ENCODE measurements at places on chromosomes 6 and 20.

DNA sequence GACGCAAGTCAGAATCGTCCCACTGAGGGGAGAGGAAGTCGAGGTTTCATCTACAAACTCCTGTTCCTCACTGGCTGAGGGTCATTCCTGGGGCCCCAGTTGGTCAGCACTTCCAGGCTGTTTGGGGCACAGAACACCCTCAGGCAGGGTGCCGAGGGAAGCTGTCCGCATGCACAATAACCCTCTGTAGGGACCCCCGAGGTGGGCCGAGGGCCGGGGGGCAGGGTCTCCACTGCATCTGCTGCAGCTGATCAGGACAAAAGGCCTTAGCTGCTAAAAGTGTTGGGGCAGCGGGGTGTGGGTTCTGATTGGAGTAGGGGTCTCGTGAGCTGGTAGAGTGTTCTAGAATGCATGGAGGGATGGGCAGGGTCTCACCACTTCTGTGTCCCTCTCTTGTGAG, 125.1 kb downstream of the TOX2 start:
- H3K27me3 ChIP-seq, result no peaks in the 10 kb centered on the region
- no peaks in the 10 kb centered on the region for H3K4me1 ChIP-seq
- H3K4me3 ChIP-seq, result no peak overlapping the region

DNA sequence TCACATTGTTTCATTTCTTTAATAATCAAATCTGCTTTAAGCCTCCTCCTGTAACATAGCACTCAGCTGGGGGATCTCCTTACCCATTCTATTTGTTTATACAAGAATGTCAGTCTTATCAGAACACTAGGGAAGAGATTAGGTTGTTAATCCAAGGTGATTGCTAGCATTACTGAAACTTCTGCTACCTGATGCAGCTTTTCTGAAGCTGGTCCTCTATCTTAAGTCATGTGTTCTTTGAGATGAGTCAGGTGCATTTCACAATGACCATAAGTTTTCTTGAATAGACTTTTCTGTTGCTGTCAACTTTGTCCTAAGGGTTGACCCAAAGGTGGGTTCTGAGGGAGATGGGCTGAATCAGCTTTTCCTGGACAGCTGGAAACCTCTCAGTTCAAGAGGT, 60.7 kb upstream of the SYNCRIP start:
- no peak for DNase-seq
- no peak overlapping the region for H3K27ac ChIP-seq

GRCh38 chr6:165744555-165745228, 81.7 kb upstream of the PDE10A start:
- no peak overlapping the region for H3K27ac ChIP-seq
- no peak overlapping the region for H3K4me3 ChIP-seq
- H3K4me1 ChIP-seq, result no peaks in the 10 kb centered on the region
- H3K36me3 ChIP-seq, result no peaks in the 10 kb centered on the region
- no peaks in the 10 kb centered on the region for H3K27me3 ChIP-seq

GRCh38 chr20:43389211-43389610, 68.5 kb upstream of the SRSF6 start:
- no peak for DNase-seq
- no peak overlapping the region for H3K4me3 ChIP-seq
- H3K4me1 ChIP-seq, result peaks cover 16% of the 10 kb centered on the region
- no peaks in the 10 kb centered on the region for H3K36me3 ChIP-seq
- H3K27me3 ChIP-seq, result peaks cover 43% of the 10 kb centered on the region
- H3K27ac ChIP-seq, result no peak overlapping the region

DNA sequence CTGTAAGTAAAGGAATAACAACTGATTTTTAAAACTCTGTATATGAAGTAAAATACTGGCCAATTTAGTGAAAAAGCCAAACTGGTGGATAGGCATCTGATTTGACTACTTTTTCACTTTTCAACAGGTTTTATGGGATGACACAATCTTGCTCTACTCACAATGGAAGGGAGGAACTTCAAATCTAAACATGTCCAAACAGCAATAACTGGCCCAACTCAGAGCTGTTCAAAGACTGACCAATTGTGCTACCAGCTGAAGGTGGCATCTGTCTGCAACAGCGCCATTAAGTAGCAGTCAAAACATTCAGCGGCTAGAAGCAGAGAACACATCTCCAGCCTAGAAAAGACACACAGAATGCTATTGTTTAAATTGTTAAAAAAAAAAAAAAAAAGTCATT, 44.6 kb downstream of the SESN1 start:
- H3K27ac ChIP-seq, result no peak overlapping the region
- no peaks in the 10 kb centered on the region for H3K27me3 ChIP-seq
- no peak overlapping the region for H3K4me3 ChIP-seq
- no peaks in the 10 kb centered on the region for H3K36me3 ChIP-seq

DNA sequence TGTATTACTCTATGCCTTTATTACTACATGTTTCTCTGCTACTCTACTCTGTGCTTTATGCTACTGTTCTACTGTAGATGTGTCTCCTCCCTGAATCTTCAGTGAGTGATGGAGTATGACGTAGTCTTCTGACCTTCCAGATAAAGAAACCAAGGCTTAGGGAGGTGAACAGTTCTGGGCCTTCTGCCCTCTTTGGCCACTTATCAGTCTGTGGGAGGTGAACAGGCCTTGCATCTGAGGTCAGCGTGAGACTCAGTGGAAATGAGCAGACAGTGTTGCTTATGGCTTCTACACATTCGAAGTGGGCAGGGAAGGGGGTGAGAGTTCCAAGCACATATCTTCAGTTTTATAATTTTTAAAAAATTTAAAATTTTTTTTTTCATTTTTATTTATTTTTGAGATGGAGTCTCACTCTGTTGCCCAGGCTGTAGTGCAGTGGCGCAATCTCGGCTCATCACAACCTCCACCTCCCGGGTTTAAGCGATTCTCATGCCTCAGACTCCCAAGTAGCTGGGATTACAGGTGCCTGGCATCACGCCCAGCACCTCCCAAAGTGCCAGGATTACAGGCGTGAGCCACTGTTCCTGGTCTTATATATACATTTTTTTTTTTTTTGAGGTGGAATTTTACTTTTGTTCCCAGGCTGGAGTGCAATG, 24.2 kb downstream of the MYBL2 start:
- no peaks in the 10 kb centered on the region for H3K36me3 ChIP-seq
- H3K27ac ChIP-seq, result no peak overlapping the region
- no peak for DNase-seq
- no peaks in the 10 kb centered on the region for H3K4me1 ChIP-seq

DNA sequence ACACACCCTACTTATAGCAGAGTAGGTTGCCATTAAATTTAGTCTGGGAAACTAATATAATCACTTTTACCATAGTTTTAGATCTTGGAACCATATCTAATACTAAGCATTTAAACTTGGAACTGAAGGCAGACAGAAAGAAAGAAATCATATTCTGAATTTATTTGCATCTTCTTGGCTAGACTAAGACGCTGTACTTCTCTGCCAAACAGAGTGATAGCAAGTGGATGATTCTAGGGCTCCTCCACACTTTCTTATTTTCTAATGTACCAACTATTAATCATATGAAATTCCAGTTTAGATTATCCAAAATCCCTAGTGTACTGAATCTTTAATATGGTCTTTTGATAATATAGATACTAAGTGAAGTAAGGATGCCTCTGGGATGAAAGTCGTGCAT, 277.0 kb downstream of the CENPW start:
- no peaks in the 10 kb centered on the region for H3K36me3 ChIP-seq
- no peak for DNase-seq
- H3K4me3 ChIP-seq, result no peak overlapping the region

DNA sequence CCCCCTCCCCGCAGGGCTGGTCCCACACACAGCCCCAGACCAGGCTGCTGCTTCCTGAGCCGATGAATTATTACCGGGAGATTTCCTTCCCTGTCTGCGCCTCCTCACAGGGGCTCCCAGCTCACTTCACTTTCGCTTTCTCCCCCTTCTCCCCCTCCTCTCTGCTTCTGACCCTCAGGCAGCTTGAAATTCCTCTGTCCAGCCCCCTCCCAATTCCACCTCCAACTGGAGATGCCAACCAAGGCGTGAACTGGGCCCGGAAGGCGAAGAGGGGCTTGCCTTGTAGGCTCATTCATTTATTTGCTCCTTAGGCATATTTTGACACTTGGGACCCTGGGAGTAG, 1.7 kb upstream of the TCF15 start:
- H3K27me3 ChIP-seq, result peaks cover 10% of the 10 kb centered on the region
- no peak for DNase-seq
- peaks cover 24% of the 10 kb centered on the region for H3K4me1 ChIP-seq
- no peak overlapping the region for H3K27ac ChIP-seq

DNA sequence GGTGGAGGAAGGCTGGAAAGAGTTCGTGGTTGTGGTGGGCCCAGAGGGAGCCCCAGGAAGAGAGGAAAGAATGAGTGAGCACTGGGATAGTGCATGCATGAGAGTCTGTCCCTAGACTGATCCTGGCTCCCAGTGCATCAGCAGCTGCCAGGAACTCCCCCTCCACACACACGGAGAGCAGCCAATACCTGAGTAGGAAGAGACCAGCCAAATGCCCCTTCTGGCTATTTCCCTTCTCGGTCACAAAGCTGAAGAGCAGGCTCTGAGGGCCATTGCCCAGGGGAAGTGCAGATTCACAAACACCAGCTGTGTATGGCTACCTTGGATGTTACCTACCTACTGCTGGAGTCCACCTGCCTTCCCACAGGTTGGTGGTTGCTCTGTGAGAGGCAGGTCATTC, 45.1 kb downstream of the GABRR2 start:
- no peaks in the 10 kb centered on the region for H3K4me1 ChIP-seq
- no peak overlapping the region for H3K4me3 ChIP-seq
- no peak overlapping the region for H3K27ac ChIP-seq

GRCh38 chr6:129446272-129447197, 263.4 kb downstream of the ARHGAP18 start:
- H3K27me3 ChIP-seq, result no peaks in the 10 kb centered on the region
- no peaks in the 10 kb centered on the region for H3K4me1 ChIP-seq
- no peak for DNase-seq
- no peak overlapping the region for H3K27ac ChIP-seq
- no peak overlapping the region for H3K4me3 ChIP-seq

DNA sequence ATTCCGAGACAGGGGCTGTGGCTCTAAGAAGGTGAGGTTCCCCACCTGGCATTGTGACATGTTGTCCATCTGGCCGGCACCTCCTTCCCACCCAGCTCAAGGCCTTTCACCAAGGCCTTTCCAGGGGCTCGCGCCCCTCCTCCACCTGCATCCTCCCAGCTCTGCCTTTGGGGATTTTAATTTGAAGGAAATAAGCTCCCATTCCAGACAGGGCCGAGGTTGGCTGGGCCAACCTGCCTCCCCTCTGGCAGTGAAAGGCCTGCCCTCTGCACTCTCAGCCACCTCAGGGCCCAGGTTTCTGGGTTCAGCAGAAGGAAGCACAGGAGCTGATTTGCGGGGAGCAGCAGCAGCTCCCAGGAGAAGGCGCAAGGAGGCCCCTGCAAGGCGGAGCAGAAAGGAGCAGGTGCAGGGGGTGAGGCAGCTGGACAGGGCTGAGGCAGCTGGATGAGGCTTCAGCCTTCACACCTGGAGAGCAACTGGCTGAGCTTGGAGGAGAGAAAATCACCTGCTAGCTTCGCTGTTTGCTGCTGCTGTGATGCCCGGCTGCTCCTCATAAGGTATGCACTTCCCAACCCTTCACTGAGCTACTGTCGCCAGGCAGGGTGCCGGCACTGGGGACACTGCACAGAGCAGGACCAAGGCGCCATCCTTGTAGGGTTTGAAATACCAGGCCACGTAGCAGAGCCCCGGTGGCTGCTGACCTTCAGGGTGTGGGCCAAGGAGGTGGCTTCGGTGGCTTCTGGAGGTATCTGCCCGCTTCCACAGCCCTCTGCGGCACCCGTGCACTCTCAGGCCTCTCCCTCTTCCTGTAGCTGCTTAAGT, 147.0 kb downstream of the SYNDIG1 start:
- H3K4me1 ChIP-seq, result no peaks in the 10 kb centered on the region
- H3K36me3 ChIP-seq, result no peaks in the 10 kb centered on the region
- no peak for DNase-seq

- no peak for DNase-seq
- no peaks in the 10 kb centered on the region for H3K27me3 ChIP-seq
- peaks cover 3% of the 10 kb centered on the region for H3K4me1 ChIP-seq
- no peaks in the 10 kb centered on the region for H3K36me3 ChIP-seq
Observed at GRCh38 chr20:60056407-60057122, 98.3 kb downstream of the CDH26 start.

- H3K4me3 ChIP-seq, result no peak overlapping the region
- no peaks in the 10 kb centered on the region for H3K4me1 ChIP-seq
- H3K36me3 ChIP-seq, result no peaks in the 10 kb centered on the region
- H3K27ac ChIP-seq, result no peak overlapping the region
- DNase-seq, result no peak
Observed at GRCh38 chr6:166926748-166927147, 29.6 kb downstream of the RNASET2 start.

- H3K4me1 ChIP-seq, result peaks cover 48% of the 10 kb centered on the region
- H3K27ac ChIP-seq, result no peak overlapping the region
- H3K36me3 ChIP-seq, result no peaks in the 10 kb centered on the region
- H3K4me3 ChIP-seq, result no peak overlapping the region
Observed at GRCh38 chr6:106749609-106750008, 120.2 kb downstream of the QRSL1 start.

DNA sequence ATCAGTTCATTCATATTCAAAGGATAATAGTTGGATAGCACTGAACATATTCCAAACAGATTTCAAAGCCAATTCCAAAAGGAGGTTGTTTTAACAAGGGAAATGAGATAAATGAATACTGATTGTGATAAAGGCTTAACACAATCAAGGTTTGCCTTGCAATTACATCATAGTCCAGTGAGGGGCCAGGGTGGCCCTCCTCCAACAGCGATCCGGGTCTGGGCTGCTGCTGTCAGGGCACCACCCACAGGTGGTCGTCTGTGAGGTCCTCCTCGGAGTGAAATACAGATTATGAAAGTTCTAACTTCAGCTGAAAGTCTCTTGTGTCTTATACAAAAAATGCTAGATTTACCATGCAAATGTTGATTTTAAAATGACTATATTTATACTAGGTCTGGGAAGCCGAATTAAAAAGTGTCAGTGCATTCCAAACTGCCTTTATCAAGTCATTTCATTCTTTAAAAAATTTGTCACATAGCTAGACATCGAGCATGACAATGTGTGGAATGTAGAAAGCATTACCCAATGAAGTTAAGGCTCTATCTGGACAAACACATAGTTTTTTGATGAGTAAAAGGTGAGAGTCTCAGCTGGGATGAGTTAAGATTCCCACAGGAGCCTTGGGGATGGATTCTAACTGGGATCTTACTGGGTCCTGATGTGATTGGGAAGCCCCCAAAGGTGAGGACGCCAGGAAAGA, 65.9 kb upstream of the SLC22A23 start:
- H3K4me3 ChIP-seq, result no peak overlapping the region
- no peaks in the 10 kb centered on the region for H3K27me3 ChIP-seq
- H3K36me3 ChIP-seq, result no peaks in the 10 kb centered on the region
- H3K27ac ChIP-seq, result no peak overlapping the region
- H3K4me1 ChIP-seq, result peaks cover 32% of the 10 kb centered on the region
- DNase-seq, result no peak

GRCh38 chr20:57573242-57573641, 12.3 kb downstream of the PCK1 start:
- H3K4me1 ChIP-seq, result no peaks in the 10 kb centered on the region
- H3K4me3 ChIP-seq, result no peak overlapping the region
- no peaks in the 10 kb centered on the region for H3K36me3 ChIP-seq
- DNase-seq, result no peak
- no peak overlapping the region for H3K27ac ChIP-seq

All from esophagus squamous epithelium (tissue), 5 donors.